ENCODE measurements at places on chromosomes 7 and 10. TPM values are rescaled to one million over a fixed set of nuclear protein-coding genes. Genes with fewer than 3 reads are reported as not detected.

Gene WDFY4
- total RNA-seq: 0.20 TPM

Gene HTRA1
- 0.13 TPM for total RNA-seq

Gene NACAD
- 1.3 TPM for total RNA-seq

Gene ZNF503
- total RNA-seq: 0.13 TPM

Gene KCNIP2
- total RNA-seq: 1.0 TPM

Gene OR2F1
- total RNA-seq: not detected

Gene FZD1
- total RNA-seq: 0.02 TPM

Gene TUBB8
- not detected for total RNA-seq

Gene ANKRD30A
- total RNA-seq: not detected

Gene LIPN
- not detected for total RNA-seq

Gene TSPAN12
- total RNA-seq: not detected

Gene GPRIN2
- total RNA-seq: not detected

Gene CCL24
- not detected for total RNA-seq

Gene AGMO
- total RNA-seq: not detected

Gene BTBD16
- total RNA-seq: not detected

Gene FRMD4A
- total RNA-seq: 2.7 TPM

Gene NME8
- not detected for total RNA-seq

Gene CALHM3
- not detected for total RNA-seq

Gene CPEB3
- total RNA-seq: 2.1 TPM

Gene IFIT1B
- not detected for total RNA-seq

Gene RAPGEF5
- 0.50 TPM for total RNA-seq

Gene ZEB1
- 38.0 TPM for total RNA-seq

Gene PDK4
- 1.2 TPM for total RNA-seq

Gene MRLN
- not detected for total RNA-seq

Gene CPSF4
- total RNA-seq: 66.6 TPM

Gene CDC14C
- not detected for total RNA-seq

Gene CDNF
- total RNA-seq: 1.2 TPM

Gene C7orf57
- 0.66 TPM for total RNA-seq

Gene CHAT
- not detected for total RNA-seq

Gene NUDT13
- 1.7 TPM for total RNA-seq

Data from CD8-positive, alpha-beta memory T cell (primary cell).